ENCODE measurements at places on chromosomes 4 and X.

DNA sequence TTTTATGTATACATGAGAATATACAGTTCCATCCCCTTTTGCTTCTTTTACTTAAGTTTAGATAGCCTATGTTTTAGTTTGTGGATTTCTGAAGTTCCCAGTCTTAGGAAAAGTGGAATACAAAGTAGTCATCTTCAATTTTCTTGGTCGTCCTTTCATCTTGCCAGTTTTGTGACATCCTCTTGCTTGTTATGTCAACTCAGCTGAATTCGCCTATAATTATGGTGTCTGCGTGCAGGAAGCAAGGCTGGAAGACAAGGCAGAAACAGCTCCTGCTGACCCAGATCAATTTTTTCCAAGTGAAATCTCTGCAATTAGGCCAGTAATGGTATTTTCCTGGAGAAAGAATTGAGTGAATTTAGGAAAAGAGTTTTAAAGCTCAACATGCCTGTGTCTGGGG is 28.1 kb upstream of the NYX start:
- DNase-seq: no peak

- DNase-seq: no peak
Observed at GRCh38 chrX:94089149-94089548, 415.1 kb downstream of the FAM133A start.

- DNase-seq: no peak
Observed at GRCh38 chr4:174036576-174036975, 246.9 kb downstream of the FBXO8 start.

DNA sequence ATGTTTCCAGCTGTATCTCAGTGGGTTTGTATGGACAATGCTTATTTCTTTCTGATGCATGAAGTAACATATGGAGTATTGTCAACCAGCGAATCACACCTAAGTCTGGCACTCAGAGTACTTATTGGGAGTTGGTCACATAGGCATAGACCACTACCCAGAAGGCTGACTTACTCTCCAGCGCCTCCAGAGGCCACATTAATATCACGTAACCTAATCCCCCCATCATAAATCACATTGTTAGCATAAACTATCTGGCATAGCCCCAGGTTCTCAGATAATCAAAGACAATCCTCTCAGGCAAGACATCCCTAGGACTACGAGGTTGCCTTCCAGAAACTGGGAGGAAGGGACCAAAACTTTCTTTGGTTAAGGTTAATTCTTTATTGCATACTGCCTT is 560.5 kb upstream of the PABPC4L start:
- DNase-seq: no peak

DNA sequence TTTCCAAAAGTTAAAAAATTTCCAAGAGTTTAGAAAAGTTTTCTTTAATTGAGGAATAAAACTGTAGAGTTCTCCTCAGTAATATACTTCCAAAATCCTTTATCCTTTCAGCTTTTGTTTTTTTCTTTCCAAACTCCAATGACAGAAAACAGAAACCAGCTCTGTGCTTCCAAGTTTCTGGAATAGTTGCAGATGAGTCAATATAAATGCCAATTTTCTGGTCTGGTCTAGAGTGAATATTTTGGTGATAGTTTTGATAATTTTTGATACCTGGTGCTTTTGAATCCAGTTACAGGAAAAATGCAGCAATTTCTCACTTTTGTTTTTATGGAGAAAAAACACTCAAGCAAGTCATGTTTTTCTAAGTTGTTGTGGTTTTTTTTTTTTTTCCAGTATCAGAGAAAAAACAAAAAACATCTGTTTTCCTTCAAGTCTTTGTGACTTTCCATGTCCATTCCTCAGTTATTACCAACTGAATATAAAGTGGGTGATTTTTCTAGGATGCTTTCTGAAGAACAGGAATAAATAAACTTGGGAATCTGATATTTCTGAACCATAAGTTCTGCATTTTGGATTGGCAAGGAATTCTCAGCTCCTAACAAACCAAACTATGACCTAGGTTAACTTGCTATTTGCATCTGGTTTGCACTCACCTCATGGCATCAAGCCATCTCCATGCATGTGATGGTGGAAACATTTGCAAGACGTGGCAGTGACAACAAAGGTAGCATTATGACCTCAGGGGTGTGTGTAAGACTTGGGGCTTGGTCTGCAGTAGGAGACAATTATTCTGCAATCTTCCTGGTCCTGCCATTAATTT is 139.1 kb downstream of the VEGFC start:
- no peak for DNase-seq

DNA sequence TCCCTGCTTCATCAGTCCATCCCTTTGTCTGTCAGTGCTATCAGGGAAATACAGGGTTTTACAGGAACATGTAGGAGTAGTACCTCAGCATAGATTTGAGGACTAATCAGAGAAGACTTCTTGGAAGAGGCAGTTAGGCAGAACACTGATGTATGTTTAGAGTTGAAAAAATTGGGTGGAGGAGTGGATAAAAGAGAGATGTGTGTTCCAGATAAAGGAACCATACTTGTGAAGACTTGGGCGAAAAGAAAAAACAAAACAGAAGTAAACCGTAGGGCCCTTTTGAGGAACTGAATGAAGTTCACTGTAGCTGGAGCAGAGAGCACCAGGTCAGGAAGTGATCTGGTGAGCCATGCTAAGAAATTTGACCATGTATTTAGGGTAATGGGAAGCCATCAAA is 32.3 kb downstream of the AFF1 start:
- DNase-seq: peak; percentile 0

DNA sequence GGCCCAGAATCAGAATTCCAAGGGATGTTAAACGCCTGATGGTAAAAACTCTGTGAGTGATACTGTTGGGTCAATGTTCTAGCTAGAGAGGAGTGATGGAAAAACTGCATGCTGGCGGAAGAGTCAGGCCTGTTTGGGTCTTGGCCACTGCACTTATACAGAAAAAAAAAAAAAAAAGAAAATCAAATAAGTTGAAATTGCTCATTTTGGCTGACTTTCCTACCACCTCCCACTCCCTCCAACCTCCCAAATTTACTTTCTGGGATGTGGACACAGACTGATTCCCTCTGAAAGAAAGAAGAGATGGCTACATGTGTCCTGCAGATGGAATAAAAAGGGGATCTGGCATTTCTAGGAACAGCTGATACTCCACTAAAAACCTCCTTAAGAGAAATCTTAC is 234.1 kb upstream of the GIMD1 start:
- DNase-seq: no peak

- no peak for DNase-seq
Observed at GRCh38 chr4:154076921-154077320, 288.0 kb upstream of the SFRP2 start.

GRCh38 chrX:137567682-137568232 is 1.8 kb downstream of the ZIC3 start:
- DNase-seq: no peak

DNA sequence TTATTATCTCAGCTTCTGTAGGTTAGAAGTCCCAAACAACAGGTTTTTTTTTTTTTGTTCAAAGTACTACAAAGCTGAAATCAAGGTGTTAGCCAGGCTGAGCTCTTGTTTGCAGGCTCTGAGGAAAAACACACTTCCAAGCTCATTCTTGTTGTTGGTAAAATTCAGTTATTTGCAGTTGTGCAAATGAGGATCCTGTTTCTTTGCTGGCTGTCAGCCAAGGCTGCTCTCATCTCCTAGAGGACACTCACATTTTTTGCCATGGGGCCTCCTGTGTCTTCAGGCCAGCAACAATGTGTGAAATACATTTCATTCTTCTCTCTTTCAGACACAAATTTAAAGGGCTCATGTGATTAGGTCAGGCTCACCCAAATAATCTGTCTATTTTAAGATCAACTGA is 60.3 kb upstream of the HSD17B10 start:
- DNase-seq: no peak

- no peak for DNase-seq
Observed at GRCh38 chr4:156132196-156132595, 178.5 kb upstream of the CTSO start.

DNA sequence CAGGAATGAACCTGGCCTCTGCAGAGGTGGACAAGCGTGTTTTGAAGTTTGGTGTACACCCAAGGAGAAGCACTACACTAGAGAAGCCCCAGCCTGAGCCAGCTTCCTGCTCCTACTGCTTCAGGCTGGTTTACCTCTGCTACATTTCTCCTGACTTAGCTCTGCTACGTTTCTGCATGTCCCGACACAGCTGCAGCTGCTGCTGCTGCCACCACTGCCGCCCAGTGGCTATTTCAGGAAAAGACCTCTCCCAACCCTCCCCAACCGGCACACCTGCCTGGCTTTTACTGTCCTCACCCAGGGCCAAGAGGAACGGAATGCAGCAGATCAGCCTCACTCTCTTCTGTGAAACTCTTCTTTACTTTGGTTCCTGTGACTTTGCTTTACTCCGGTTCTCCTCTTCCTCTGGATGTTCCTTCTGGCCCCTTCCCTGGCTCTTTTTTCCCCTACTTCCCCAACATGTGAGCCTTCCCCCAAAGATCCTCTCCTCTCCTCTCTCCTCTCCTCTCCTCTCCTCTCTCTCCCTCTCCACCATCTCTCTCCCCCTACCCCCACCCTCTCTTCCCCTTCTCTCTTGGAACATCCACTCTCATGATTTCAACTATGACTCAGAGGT is 3.1 kb upstream of the P2RY4 start:
- no peak for DNase-seq

- no peak for DNase-seq
Observed at GRCh38 chrX:24332878-24333277, 19.0 kb upstream of the SUPT20HL2 start.

- DNase-seq: no peak
Observed at GRCh38 chrX:134650701-134651100, 7.6 kb downstream of the PLAC1 start.

DNA sequence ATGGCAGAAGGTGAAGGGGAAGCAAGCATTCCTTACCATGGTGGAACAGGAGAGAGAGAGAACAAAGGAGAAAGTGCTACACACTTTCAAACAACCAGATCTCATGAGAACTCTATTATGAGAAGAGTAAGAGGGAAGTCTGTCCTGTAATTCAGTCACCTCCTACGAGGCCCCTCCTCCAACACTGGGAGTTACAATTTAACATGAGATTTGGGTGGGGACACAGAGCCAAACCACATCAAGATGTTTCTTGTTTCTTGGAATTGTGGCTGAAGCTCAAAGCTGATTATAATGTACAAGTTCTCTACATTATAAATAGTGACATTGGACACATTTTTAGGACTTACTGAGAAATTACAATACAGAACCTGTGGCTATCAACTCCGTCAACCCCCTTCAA is 29.5 kb upstream of the TAPT1 start:
- DNase-seq: no peak

DNA sequence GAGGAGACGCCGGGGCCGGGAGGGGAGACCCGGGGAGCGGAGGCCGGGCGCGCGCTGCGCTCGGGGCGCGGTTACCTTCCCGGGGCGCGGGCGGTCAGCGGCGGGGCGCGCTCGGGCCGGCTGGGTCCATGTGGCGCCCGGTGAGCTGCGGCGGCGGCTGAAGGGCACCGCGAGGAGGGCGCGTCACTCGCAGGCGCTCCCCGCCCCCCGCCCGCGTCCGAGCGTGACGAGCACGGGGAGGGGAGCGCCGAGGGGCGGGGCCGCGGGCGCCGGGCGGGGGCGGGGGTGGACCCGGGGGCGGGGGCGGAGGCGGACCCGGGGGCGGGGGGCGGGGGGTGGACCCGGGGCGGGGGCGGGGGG is at the start of gene CPLX1:
Gene CPLX1 (minus strand): TSS at position 159 of the 360 bp plus-strand sequence. CDS start 1,607 bp downstream, outside the sequence.
- no peak for DNase-seq

GRCh38 chr4:101348367-101348827 is 1.1 kb upstream of the PPP3CA start:
- no peak for DNase-seq

DNA sequence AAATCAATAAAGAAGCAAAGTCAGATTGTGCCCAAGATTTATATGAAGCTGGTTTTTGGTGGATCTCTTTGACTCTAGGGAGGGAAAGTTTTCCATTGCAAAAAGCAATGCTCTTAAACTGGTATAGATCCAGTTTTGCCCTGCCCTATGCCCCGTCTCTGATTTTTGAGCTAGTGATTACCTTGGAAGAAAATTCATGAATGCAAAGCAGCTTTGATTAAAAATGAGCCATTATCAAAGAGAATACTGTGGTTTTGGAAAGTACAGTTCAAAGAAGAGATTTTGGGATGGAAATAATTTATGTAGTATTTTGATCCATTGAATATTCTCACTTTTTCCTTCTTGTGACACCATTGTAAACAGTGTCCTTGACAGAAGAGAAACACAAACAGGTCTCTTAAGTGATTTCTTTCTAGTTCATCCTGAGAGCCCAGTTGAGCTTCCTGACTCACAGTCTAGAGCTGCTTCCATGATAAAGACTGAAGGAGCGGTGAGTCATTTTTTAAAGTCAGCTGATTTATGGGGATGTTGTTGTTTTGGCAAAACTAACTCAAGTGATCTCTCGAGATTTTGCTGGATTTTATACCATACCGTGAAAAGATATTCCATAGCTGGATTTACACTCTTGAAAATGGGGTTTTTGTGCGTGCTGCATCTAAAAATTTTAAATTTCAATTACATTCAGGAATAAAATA is 76.7 kb downstream of the AFF1 start:
- no peak for DNase-seq

DNA sequence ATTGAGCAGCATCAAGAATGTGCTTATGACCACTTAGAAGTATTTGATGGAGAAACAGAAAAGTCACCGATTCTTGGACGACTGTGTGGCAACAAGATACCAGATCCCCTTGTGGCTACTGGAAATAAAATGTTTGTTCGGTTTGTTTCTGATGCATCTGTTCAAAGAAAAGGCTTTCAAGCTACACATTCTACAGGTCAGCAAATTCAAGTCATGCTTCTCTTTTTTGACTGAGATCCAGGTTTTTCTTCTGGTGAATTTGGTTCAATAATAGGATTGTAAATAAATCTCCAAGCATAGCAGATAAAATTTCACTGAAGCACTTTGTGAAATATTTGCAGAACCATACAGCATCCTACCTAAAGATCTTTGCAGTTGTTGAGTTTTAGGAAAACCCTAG is 218.1 kb downstream of the TLL1 start:
- no peak for DNase-seq

- no peak for DNase-seq
Observed at GRCh38 chr4:145870155-145871020, 68.2 kb downstream of the ZNF827 start.

- no peak for DNase-seq
Observed at GRCh38 chrX:13511241-13511943, 58.0 kb upstream of the EGFL6 start.

DNA sequence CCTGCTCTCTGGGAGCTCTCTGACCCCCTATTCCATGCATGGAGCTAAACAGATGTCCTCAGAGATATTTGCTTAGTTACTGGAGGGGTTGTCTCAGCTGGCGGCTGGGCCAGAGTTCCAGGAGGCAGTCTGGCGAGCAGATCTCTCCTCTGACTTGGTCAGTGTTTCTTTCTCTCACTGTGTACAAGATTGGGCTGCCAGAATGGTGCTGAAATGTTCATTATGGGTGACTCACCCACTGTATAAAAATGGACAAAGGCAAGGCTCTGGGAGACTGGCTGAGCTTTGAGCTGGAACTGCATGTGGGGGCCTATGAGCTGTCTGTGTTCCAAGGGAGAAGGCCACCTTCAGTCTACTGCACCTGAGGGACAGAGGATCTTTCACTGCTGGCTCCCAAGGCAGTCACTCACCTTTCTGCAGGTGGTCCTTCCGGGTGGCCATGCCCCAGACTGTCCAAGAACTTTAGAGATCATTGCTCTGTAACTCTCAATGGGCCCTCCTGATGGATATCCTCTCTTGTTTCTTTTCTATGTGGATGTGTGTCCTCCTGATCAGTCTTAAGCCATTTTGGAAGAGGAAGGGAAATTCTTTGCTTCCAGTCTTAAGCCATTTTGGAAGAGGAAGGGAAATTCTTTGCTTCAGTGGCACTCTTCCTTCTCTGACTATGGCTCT is 88.2 kb downstream of the CFAP299 start:
- DNase-seq: no peak

- DNase-seq: no peak
Observed at GRCh38 chrX:38110231-38110630, 103.9 kb downstream of the SYTL5 start.

Data from SIG-M5 (cell line).